Endothelial cell of umbilical vein (primary cell): ENCODE measurements at places on chromosomes 7 and 10. TPM values are rescaled to one million over a fixed set of nuclear protein-coding genes. Genes with fewer than 3 reads are reported as not detected.

The ADRB1 gene
- 0.97 and 1.8 TPM in 2 replicates for total RNA-seq

The FANK1 gene
- 1.4 and 1.6 TPM in 2 replicates for total RNA-seq

- DNase-seq: peak; percentile 88
Observed at GRCh38 chr7:66304536-66304935, 99.4 kb downstream of the TPST1 start.

DNA sequence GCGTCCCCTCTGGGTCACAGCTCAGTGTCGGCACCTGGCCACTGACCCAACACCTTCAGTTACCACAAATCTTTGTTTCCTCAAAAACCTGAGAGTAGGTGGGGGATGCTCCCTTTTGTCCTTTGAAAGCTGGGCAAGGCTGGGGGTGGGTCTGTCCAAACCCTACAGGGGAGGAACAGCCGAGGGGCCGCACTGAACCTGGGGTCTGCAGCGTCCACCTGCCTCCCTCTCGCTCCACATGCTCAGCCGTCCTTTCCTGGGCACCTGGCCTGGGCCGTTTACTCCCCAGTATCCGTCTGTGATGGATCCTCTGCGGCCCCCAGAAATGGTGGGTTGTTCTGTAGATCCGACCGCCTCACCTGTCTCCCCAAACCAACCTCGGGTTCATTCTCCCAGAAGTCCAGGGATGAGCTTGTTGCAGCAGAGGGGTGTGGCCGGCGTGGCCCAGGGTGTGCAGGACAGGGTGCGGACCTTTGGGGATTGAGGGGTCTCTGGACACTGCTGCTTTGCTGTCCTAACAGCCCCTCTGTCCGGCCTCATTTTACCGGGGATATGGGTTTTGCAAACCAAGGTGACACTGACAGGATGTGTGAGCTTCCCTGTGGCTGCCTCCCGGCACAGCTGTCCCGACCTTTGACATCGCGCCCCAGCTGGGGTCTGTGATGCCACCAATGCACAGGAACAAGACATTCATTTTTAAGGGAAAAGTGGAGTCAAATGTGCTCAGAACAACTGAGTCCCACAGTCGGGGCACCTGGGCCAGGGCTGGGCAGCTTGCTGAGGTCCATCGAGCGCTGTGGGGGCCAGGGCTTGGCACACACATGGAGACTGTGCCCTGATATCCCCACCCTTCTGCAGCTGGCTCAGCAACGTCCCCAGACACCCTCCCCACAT is 115.9 kb downstream of the VIPR2 start:
- no peak for DNase-seq

- DNase-seq: peak; percentile 84
Observed at GRCh38 chr7:94632338-94633013, 23.5 kb downstream of the SGCE start.

- no peak for DNase-seq
Observed at GRCh38 chr10:121324678-121325213, 273.5 kb downstream of the FGFR2 start.

DNA sequence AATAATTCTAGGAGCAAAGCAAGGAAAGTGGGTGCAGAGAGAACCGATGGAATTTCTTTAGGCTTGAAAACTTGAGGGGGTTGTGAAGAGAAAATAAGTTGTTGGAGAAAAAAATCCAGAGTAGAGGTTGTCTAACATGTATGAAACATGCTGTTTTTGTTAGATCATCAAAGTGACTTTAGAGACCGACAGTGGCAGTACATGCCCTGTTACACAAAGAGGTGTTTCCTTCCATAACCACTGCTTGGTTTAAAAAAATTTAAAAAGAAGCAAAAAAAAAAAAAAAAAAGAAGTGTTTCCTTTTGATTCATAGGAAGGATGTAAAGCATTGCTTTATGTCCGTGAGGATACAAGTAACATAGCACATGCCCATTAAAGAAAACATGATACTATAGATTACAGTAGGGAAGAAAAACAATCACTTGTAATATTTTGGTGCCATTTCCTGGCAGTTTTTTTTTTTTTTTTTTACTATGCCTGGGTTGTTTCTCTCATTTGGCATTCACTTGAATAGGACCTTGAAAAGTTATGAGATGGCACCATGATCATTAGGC is 6.1 kb downstream of the ENTPD1 start:
- peak; percentile 79 for DNase-seq

- DNase-seq: no peak
Observed at GRCh38 chr7:43592326-43592725, 9.4 kb downstream of the STK17A start.

GRCh38 chr7:3143869-3144775 is 100.5 kb upstream of the CARD11 start:
- no peak for DNase-seq
